SW 1271 (cell line): ENCODE measurements at places on chromosomes 2 and 18.

DNA sequence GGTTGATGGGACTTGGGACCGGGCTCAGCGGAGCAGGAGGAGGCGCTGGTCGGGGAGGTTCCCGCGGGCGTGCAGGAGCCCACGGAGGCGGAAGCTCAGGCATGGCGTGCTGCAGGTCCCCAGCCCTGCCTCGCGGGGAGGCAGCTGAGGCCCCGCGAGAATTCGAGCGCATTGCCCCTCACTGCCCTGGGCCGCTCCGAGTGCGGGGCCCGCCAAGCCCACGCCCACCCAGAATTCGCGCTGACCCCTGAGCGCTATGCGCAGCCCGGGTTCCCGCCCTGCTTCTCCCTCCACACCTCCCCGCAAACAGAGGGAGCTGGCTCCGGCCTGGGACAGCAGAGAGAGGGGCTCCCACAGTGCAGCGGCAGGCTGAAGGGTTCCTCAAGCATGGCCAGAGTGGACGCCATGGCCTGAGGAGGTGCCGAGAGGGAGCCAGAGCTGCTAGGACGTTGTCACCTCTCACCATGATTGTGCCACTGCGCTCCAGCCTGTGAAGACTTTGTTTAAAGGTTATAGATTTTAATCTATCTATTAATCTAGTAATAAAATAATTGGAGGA lies 357.2 kb upstream of the RGPD4 start:
- DNase-seq, result no peak

GRCh38 chr2:101038455-101039255 lies 36.6 kb downstream of the RPL31 start:
- no peak for DNase-seq

- DNase-seq, result no peak
Observed at GRCh38 chr18:75783566-75784281, 356.2 kb upstream of the SMIM21 start.

DNA sequence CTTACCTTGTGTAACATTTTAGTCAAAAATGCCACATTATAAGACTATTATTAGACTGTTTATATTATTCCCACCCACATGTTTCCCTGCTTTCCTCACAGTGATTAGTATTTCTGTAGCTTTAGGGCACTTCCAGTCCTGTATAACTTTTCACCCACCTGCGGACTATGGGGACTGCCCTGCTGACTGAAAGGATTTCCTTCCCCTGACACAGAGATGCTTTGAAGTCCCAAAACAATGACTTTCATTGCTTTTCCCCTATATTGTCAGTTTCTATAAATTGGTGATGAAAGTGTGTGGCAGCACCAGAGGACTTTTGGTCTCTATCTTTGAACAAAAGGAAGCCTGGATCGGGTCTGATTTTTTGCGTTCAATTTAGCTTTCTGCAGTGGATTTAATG lies 59.0 kb upstream of the OTX1 start:
- no peak for DNase-seq

GRCh38 chr2:143726151-143726845 lies 597.1 kb downstream of the ARHGAP15 start:
- DNase-seq, result no peak

DNA sequence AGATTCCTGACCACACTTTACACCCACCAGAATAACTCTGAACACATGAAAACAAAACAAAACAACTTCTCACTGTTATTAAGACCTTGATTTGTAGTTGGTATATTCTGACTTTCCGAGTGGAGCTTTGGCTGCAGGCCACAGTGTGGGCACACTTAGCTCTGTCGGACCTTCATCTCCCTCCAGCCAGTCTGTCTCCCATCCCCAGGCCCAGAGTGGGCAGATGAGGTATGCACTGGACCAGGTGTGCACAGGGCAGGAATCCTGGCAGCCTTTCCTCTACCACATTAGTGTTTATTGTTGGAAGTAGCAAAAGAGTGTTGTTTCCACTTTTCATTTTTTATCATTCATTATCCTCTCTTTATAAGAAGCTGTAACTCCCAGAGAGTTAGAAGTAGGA lies 219.5 kb upstream of the TPO start:
- no peak for DNase-seq

DNA sequence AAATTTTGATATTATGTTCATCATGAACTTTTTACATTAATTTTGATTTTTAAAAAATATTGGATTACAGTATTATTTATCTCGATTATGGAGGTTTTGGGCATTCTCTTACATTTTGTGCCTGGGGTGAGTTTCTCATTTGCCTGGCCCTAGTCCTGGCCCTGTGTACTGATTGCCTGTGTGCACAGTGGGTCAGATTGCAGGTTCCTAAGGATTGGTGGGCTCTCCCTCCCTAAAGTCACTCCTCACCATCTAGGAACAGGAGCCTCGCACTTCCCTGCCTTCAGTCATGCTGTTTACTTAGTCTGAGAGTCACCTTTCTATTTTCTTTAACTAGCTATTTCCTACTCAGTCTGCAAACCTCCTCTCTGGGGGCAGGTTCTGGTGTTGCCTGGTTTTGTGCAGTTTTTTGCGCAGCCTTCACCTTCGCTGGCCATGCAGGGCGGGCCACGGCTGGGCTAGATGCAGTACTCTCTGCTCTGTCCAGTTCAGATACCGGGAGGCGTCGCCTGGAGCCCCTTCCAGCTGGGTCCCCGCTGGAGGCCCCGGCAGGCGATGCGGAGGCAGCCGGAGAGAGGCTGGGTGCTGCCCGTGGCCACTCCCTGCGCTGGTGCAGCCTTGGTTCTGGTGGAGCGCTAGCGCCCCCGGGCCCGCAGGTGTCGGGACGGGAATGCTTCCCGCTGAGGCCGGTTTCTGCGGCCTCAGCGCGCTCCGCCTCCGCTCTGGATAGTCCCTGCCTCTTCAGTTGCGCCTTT lies 23.3 kb upstream of the MC5R start:
- no peak for DNase-seq

DNA sequence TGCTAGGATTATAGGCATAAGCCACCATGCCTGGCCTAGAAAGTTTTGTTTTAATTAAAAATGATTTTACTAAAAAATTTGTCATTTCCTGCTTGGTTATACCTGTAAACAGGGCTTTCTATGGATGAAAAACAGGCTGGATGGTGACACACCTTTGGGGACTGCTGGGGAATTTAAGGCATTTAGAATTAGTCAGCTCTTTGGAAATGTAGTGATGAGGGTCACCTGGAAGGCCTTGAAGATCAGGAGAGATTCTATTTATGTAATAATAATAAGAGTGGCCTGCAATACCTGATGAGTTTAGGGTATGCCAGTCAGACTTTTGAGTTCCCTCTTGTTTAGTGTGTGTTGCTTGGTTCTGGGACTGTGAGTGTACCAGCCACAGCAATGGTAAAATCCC lies 51.1 kb downstream of the RALBP1 start:
- DNase-seq, result no peak

GRCh38 chr2:62340994-62341484 lies 145.1 kb downstream of the B3GNT2 start:
- DNase-seq, result no peak

GRCh38 chr2:32135409-32135808 lies 30.3 kb upstream of the SLC30A6 start:
- peak; percentile 93 for DNase-seq

- DNase-seq, result peak; percentile 68
Observed at GRCh38 chr2:233210843-233211547, 40.5 kb upstream of the ATG16L1 start.

GRCh38 chr2:43224131-43224570 lies 2.3 kb downstream of the ZFP36L2 start:
- peak; percentile 25 for DNase-seq

- no peak for DNase-seq
Observed at GRCh38 chr18:10928772-10929373, 220.5 kb downstream of the PIEZO2 start.

GRCh38 chr2:138223319-138223718 lies 259.0 kb downstream of the HNMT start:
- DNase-seq, result no peak

- no peak for DNase-seq
Observed at GRCh38 chr2:135050132-135050531, 2.0 kb upstream of the RAB3GAP1 start.

DNA sequence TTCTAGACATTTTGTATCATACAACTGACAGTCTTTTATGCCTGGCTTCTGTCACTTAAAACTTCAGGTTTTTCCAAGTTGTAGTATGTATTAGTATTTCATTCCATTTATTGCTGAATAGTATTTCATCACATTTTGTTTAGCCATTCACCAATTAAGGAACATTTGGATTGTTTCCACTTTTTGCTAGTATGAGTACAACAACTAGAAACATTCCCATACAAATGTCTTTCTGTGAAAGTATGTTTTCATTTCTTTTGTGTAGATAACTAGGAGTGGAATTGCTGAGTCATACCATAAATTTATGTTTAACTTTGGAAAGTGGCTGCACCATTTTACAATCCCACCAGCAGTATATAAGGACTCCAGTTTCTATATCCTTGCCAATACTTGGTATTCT lies 135.9 kb downstream of the ATAD2B start:
- no peak for DNase-seq

- DNase-seq, result no peak
Observed at GRCh38 chr2:133194777-133195335, 373.4 kb downstream of the NCKAP5 start.

DNA sequence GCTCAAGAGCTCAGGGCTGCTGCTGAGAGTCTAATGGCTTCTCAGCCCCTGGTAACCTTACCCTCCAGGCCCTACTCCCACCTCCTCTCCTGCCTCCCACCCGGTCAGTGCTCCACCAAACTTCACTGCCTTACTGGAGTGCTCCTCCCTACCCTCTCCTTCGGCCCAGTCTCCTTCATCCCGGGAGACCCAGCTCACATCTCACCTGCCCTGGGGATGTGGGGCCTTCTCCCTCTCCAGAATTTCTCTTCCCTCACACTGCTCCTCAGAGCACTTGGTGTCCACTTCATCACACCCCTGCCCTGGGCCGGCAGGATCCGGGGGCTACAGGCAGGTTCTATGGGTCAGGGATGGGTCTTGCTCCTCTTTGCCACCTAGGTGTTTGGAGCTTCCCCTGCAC lies 21.6 kb downstream of the PTPN18 start:
- no peak for DNase-seq

DNA sequence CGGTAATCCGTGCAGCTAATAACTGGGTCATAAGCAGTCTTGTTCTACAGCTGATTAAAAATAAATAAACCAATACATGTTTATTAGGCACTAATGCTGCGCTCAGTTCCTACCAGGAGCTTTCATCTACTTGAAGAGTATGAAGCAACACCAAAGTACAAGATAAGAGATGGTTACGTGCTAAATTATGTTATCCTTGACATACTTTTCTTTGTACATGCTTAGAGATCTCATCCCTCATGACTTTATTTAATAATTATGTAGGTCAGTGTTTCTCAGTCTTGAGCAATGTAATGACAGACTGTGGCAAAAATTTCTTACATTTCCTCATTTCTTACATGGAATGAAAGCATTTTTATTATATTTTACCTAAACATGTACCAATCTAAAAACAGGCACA lies 54.6 kb upstream of the COBLL1 start:
- no peak for DNase-seq

GRCh38 chr18:49030692-49031443 lies 80.1 kb upstream of the SMAD7 start:
- DNase-seq, result no peak

DNA sequence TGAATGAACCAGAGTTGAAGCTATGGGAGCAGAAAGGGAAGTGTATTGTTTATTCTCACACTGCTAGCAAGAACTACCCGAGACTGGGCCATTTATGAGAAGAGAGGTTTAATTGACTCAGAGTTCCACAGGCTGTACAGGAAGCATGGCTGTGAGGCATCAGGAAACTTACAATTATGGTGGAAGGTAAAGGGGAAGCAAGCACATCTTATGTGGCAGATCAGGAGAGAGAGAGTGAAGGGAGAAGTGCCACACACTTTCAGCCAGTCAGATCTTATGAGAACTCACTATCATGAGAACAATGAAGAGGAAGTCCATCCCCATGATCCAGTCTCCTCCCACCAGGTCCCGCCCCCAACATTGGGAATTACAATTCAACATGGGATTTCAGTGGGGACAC lies 383.2 kb upstream of the SLC14A2 start:
- DNase-seq, result no peak

DNA sequence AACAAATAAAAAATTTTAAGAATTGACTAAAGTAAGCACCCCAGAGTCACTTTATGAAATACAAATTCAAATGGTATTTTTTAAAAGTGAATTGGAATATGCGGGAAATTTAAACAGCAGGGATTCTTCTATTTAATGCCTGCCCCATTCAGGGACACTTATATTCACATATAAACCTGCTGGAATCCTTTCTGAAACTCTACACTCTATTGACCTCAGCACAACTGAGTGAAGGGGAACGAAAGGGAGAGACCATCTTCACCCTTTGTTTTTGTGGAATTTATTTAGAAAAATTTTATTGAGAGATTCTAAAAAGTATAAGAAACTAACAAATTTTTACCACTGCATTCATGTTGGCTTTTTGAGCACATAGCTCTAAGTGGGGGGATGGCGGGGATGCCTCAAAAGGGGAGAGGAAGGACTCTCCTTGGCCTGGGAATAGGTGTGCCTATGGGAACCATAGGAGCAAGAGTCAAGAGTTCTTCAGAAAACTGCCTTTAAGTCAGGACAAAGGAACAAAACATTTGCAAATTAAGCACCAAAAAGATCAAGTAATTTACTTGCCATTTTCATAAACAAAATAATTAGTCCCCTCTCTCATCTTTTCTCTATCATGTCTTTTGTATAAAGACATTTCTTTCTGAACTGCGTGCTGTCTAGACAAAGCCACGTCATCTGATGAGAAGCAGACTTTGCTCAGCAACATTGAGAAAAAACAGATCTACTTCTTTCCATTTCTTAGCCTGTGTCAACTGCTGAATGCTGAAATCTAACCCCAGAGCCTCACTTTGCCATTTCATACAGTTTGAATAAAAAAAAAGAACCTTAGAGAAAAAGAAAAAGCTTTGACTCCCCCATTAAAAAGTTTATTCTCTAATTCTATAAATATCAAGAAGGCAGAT lies 21.6 kb upstream of the FLACC1 start:
- DNase-seq, result no peak

GRCh38 chr2:42901076-42901640 lies 108.8 kb upstream of the HAAO start:
- no peak for DNase-seq

DNA sequence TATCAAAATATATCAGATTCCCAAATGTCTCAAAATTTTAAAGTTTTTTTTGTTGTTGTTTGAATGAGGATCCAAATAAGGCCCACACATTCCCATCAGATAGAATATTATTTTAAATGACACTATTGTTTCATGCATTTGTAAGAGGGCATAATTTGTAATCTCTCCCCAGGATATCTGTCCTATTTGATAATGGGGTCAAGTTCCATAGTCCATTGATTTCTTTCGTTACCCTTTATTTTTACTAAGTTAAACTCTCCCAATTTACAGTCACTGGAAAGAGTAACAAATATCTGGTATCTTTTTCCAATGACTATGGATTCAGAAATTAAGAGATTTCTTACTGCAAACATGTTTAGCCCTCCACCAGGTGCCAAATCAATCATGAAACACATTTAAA lies 32.4 kb downstream of the INO80C start:
- no peak for DNase-seq

GRCh38 chr2:16726147-16726546 lies 60.5 kb upstream of the CYRIA start:
- DNase-seq, result no peak

GRCh38 chr18:64149916-64150438 lies 1.1 kb upstream of the LINC00305 start:
- DNase-seq, result no peak
